ENCODE measurements at places on chromosomes 3 and 15.

GRCh38 chr3:31832551-31832950 is 148.5 kb downstream of the OSBPL10 start:
- no peak for DNase-seq

DNA sequence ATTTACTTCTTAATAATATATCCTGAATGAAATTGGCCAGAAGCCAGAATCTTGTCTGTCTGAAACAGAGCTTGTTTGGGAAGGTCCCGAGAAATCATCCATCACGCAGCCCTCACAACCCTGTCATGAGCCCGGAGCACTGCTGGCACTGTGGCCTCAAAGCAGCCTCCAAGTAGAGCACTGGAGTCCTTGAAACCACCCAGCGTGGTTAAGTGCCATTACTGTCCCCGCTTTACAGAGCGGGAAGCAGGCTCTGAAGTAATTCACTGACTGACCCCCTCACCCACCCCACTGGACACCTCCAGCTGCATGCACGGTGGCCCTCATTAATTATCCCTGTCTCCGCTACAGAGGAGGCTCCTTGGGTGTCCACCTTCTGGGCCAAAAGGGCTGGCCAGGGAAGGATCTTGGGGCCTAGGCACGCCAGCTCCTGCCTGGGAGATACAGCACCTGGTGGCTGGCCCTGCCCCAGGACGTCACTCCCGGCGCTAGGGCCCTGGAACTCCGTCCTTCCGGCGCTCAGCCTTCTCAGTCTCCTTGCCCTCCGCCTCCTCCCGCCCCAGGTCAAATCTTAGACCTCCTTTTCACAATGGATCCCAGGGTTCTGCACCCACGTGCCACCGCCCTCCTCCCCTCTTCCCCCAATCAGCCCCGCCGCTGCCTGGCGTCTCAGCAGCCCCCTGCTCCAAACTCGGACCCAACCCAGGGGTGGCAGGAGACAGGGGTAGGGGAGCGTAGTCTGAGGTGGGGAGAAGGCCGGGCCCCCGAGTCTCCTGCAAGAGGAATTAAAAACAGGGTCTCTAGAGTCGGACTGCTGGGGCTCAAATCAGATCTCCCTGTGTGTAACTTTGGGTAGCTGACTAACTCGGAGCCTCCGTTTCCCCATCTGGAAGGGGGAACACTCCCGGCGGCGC is 1.1 kb downstream of the TKT start:
- peak; percentile 68 for DNase-seq

DNA sequence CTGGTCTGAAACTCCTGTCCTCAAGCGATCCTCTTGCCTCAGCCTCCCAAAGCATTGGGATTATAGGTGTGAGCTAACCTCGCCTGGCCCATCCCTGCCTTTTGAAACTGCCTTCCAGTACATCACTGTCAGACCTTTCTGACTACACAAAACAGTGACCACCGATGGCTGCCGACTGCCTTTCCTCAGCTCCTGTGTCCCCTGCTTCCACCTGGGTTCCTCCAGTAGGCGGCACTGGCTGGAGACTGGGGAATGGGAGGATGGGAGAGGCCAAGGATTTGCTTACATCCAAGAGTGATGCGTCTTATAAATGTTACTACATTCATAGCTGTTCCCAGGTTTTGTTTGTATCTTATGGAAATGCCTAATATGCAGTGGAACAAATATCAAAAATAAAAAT is 242.8 kb downstream of the BBX start:
- DNase-seq, result no peak

DNA sequence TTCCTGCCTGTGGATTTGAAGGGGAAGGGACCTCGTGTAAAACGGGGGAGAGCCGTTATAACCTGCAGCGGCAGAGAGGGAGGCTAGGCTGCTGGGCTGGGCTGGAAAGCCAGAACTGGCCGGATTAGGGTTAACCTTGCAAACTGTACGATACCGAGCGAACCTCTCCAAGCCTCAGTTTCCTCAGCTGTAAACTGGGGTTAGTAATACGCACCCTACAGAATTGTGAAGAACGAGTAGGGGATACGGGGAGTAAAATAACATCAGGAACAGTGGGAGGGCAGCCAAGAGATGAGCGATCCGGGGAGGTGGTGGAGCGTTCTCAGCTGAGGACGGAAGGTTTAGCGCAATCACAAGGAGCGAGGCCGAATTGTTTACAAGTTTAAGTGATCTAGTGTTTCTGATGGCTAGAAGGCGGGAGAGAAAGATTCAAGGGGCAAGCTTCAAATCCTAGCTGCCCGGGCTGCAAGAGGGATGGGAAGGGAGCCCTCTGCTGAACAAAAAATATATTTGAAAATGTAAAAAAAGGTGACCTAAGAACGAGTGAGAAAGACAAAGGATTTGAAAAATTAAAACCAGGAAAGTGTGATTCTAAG is 768 bp upstream of the SEMA5B start:
- DNase-seq, result peak; percentile 67

DNA sequence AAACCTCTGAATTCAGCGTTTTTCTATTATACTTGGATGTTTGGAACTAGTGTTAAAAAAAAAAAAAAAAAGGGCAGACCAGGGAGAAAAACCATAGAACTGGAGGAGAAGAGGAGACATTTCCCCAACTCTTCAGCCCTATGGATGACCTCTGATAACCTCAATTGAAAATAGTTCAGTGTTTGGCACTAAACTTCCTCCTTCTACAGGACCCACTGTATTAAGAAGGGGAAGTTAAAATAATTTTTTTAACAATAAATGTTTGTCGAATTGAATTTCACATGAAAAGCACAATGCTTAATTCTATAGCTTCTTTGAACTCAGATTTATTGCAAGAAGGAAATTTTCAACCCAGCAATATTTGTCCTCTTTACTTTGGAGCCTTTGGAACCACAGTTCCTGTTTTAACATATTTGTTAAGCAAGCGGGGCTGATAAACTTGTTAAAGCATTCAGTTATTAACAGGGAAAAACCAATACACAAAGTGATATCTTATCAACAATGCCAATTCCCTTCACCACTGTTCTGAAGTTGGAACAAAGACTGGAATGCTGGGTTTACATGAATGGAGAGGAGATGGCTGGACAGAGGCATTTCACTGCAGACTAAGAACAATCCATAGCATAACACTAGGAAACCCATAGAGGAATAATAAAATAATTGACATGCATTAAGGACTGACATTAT is 3.1 kb upstream of the A4GNT start:
- DNase-seq, result no peak

- no peak for DNase-seq
These were observed 3.9 kb downstream of the RIOX2 start for GRCh38 chr3:97968376-97968775.

GRCh38 chr15:38374556-38374955 is 79.4 kb upstream of the FAM98B start:
- DNase-seq, result no peak
